ENCODE measurements at places on chromosomes 7 and 10. TPM values are rescaled to one million over a fixed set of nuclear protein-coding genes. Genes with fewer than 3 reads are reported as not detected.

AGAP3 gene
- 28.4 TPM for total RNA-seq

PPIA gene
- 1,316 TPM for total RNA-seq

COL1A2 gene
- 0.31 TPM for total RNA-seq

TRIM50 gene
- not detected for total RNA-seq

TRDMT1 gene
- total RNA-seq = 8.7 TPM

SORBS1 gene
- 1.2 TPM for total RNA-seq
